ENCODE measurements at places on chromosomes 3 and 15.
A peak's percentile ranks its signal among the peaks of the same experiment; 100 is the strongest.

DNA sequence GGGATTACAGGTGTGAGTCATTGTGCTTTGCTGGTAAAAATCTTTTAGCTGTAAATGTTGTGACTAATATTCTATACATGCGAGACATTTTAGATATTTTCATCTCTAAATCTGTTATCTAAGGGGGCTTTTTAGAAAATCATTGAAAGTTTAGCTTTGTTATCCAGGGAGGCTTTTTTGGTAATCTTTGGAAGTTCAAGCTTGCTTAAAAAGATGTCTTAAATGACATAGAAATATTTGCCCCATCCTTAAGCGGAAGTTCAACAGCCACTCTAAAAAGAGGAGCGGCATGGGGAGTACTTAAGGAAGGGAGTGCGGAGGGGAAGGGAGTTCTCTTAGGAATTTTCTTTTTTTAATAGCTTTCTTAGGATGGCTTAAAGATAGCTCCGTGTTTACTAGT lies 26.1 kb downstream of the DNAJC13 start:
- no peak for DNase-seq

- DNase-seq, result no peak
Measured at GRCh38 chr3:101938262-101938847, 89.0 kb downstream of the NFKBIZ start.

GRCh38 chr3:187782006-187782405 lies 36.7 kb upstream of the BCL6 start:
- DNase-seq, result no peak

GRCh38 chr3:107428051-107428858 lies 51.0 kb downstream of the CCDC54 start:
- DNase-seq, result no peak

DNA sequence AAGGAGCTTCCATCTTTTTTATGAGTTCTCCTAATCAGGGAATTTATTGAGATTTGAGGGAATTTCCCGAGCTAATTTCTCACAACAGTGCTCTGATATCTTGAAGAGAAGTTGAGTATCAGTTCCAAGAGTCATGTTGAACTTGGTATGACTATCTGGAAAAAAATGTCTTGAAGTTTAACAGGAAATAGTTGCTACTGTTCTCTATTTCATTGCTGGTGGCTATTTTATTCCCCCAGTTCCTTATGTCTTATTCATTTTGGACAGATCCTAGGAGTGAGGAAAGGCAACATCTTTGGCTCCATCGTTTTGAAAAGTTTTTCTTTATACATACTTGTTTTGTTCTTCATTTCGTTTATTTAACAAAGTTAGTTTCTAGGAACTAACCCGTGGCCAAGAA lies 307.8 kb upstream of the AGTR1 start:
- DNase-seq, result no peak

- no peak for DNase-seq
Measured at GRCh38 chr3:186722457-186722856, 5.3 kb downstream of the KNG1 start.

DNA sequence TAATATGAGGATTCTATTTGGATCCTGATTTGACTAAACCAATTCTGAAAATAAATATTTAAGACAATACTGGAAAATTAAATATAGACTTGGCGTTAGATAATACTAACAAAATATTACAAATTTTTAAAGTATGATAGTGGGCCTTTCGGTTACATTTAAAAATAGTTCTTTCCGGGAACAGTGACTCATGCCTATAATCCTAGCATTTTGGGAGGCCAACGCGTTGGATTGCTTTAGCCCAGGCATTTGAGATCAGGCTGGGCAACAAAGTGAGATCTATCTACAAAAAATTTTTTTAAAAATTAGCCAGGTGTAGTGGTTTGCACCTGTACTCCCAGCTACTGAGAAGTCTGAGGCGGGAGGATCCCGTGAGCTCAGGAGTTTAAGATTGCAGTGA lies 30.3 kb upstream of the GADL1 start:
- DNase-seq, result no peak

DNA sequence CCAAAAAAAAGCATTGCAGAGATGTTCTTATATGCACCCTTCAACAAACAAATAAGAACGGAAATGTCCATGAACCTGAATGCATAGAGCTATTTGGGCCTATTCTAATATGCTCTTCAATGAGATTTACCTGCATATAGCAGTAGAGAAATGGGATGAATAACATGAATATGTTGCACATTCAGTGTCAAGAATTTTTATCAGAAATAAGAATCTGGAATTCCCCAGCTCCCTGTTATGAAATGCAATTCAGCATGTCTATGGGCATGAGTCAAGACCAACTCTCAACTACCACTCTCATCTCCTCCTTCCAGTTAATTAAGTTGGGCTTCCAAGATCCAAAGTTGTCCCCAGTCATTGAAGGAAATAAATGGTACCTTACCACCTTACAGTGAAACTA lies 133.7 kb upstream of the ALCAM start:
- DNase-seq, result no peak

DNA sequence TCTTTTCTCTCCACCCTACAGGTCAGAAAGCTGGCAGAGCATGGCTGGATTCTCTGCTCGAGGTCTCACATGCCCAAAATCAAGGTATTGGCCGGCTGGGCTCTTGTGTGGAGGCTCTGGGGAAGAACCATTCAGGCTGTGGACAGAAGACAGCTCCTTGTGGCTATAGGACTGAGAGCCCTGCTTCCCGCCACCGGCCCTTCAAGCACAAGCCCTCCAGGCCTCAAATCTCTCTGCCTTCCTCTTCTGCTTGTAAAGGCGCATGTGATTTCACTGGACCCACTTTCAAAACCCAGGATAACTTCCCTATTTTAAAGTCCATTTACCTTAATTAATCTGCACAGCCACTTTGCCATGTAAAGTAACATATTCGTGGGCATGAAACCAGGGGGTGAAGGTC lies 36.2 kb upstream of the MGLL start:
- no peak for DNase-seq

GRCh38 chr3:49454898-49455681 lies 15.0 kb upstream of the DAG1 start:
- no peak for DNase-seq

DNA sequence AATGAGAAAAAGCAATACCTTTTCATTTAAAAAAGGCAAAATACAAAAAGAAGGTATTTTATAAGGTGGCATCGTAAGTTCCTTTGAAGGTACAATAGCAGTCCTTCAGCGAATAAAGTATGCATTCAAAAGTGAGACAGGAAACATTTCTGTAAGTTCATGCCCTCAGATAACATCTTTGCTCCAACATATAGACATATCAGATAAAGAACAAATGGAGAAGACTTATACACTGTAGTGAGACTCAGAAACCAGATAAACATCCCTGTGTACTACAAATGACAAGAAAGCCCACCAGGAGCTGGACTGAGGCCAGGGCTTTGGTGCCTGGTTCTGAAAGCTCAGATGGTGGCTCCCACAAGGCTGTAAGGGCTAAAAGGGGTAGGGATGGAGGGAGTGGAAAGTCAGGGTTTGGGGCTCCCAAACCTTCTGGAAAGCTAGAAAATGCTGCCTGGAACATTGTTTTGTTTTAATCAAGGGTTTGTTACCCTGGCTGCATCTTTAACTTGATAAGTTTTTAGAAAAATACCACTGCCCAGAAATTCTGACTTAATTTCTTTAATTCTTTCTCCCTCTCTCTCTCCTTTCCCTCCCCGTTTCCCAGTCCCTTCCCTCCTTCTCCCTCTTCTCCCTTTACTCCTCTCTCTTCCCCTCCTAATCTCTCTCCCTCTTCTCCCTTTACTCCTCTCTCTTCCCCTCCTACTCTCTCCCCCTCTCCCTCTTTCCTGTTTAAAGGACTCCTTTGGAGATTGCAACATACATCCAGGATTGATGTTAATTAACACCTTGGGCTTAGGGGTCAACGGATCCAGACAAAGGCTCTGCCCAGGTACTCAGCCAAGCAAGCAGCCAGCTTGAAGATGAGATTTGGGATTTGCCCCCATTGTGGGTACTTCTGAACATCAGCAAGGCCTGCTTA lies 126.1 kb downstream of the AQP9 start:
- DNase-seq, result no peak

GRCh38 chr3:56870436-56870835 lies 68.7 kb upstream of the ARHGEF3 start:
- no peak for DNase-seq

GRCh38 chr3:32257641-32258438 lies 19.4 kb downstream of the CMTM8 start:
- DNase-seq, result no peak

DNA sequence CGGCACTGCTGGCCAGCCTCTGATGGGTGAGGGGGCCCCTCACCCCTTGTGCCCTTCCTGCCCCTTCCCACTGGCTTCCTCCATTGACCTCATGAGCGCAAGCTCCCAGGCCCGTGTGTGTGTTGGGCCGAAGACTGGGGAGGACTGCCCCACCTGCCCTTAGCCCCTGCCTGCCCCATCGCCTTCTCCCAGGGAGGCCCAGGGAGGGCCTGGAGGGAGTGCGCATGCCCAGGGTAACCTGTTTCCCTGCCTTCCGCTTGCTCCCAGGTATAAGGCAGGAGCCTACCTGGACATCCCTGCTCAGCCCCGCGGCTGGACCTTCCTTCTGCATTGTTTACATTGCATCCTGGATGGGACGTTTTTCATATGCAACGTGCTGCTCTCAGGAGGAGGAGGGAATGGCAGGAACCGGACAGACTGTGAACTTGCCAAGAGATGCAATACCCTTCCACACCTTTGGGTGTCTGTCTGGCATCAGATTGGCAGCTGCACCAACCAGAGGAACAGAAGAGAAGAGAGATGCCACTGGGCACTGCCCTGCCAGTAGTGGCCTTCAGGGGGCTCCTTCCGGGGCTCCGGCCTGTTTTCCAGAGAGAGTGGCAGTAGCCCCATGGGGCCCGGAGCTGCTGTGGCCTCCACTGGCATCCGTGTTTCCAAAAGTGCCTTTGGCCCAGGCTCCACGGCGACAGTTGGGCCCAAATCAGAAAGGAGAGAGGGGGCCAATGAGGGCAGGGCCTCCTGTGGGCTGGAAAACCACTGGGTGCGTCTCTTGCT lies 8.8 kb downstream of the DLL4 start:
- peak; percentile 61 for DNase-seq

GRCh38 chr3:46844881-46845312 lies 18.3 kb downstream of the MYL3 start:
- no peak for DNase-seq

DNA sequence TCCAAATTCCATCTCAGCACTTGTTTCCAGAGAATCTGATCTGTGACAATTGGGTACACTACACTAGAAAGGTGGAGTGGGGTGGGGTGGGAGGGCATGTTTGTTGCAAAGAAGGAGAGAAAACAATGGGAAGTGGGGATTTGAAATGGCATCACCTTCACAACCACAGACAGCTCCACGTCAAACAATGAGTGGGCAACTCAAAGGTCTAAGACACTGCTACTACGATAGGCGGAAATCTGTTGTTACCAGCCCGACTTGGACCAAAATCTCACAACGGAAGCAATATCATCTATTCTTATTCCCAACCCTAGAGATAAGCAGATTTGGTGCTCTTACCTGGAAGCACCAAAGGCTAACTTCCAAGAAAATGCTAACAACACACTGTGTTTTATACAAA lies 3.3 kb downstream of the CYP19A1 start:
- no peak for DNase-seq
